Mesothelial cell of epicardium (in vitro differentiated cells): ENCODE measurements at places on chromosomes 7 and 10.
A peak's percentile ranks its signal among the peaks of the same experiment; 100 is the strongest.

DNA sequence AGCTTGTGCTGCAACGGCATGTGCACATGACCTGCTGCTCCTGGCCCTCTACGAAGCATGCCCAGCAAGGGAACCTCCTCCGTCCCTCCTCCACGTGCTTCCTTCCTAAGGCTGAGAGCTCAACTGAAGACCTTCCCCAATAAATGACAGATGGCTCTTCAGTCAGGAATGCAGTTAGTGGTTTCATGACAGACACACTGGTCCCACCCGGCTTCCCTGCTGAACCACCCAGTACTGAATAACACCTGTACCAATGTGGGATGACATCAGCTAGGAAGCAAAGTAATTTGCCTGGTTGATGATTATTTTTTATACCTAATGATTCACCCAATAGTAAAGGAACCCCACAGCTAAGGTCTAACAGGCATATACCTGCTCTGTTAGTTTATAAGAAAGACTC is 69.1 kb downstream of the SCRN1 start:
- no peak for DNase-seq

GRCh38 chr7:35988105-35988504 is 164.9 kb upstream of the EEPD1 start:
- no peak for DNase-seq

DNA sequence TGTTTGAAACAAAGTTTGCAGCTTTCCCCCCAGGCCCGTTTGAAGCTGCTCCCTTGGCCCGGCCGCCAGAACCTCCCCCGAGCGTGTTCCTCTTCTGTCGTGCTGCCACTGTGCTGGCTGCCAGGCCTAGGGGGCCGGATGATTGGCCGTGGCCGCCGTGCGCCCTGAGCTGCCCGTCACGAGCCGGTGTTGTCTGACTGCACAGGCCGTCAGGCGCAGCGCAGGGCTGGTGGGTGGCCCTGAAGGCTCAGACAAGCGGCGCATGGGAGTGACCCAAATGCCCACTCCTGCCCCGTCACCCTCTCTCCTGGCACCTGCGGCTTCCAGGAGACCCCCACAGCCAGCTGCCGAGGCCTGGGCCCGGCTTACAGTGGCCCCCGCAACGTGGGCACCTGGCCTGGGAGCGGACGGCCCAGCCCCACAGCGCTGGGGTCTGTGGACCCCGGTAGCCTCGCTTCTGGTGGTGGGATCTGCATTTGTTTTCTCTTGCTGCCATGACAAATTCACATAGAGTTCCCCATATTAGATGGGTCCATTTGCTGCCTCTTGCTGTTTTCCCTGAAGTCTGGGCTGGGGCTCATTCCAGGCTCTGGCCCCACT is 13.1 kb downstream of the JAKMIP3 start:
- DNase-seq = no peak

DNA sequence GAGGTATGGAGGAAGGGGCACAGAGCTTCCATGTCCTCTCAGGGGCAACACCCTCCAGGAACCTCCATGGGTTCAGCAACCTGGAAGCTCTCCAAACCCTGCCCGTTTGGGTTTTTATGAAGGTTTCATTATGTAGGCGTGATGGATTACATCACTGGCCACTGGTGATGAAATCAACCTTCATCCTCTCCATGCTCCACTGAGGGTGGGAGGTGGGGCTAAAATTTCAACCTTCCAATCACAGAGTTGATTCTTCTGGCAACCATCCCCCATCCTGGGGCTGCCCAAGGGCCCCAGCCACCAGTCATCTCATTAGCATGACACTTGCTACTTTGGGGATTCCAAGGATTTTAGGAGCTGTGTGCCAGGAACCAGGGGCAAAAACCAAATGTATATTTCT is 90.1 kb downstream of the TEX36 start:
- DNase-seq = no peak

- DNase-seq = no peak
Measured at GRCh38 chr7:112930787-112931186, 140.6 kb upstream of the TMEM168 start.

DNA sequence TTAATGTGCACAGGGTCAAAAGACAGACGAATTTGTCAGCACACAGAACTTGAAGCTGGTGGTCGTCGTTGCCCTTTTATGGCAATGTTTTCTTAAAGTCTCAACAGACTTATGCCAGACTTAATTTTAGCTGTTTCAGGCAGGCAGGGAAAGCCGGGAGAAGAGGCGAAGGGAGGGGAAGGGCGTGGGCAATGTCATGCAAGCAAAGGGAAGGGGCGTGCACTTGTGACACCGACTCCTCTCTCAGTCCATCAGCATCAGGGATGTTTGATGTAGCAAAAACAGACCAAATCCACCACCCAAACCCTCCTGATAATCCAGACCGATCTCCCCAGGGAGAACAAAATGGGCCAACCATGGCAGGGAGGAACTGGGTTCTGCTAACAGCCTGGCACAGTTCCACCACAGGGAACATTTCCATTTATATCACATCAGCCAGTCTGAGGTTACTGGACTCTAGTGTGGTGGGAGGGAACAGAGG is 118.1 kb upstream of the RHEB start:
- no peak for DNase-seq

GRCh38 chr10:9508606-9509005 is 1454.1 kb downstream of the GATA3 start:
- DNase-seq = no peak

DNA sequence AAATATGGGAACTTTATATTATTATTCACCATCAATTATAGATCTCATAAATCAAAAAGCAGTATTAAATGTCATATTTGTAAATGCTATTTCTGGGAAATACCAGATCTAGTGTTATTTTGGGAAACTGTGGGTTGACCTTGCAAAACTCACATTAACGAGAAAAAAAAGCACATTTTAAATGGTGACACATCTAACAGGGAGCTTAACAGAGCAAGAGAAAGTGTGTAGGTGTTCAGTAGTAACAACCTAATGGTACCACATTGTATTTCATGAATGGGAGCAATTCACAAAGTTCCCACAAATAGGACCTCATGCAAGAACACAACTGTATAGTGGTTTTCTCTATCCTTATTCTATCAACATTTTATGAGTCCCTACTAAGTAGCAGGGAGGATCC is 26.2 kb upstream of the HDAC9 start:
- no peak for DNase-seq

- DNase-seq = no peak
Measured at GRCh38 chr10:1110674-1111119, 54.5 kb downstream of the WDR37 start.

DNA sequence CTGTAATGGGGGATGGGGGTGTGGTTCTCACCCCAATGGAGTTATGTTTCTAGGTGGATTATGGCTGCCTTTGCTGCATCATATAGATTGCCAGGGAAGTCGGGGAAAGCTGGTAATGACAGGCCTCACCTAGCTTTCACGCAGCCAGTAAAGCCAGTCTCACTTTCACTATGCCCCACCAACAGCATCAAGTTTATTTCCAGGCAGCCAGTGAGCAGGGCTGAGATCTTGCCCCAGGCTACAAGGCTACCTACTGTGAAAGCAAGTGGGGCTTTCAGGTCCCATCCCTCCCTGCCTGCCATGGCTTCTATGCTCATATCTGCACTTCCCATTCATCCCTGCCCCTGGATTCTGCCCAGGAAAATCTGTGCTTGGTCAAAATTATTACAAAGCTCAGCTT is 61.7 kb upstream of the NXPH1 start:
- DNase-seq = no peak

DNA sequence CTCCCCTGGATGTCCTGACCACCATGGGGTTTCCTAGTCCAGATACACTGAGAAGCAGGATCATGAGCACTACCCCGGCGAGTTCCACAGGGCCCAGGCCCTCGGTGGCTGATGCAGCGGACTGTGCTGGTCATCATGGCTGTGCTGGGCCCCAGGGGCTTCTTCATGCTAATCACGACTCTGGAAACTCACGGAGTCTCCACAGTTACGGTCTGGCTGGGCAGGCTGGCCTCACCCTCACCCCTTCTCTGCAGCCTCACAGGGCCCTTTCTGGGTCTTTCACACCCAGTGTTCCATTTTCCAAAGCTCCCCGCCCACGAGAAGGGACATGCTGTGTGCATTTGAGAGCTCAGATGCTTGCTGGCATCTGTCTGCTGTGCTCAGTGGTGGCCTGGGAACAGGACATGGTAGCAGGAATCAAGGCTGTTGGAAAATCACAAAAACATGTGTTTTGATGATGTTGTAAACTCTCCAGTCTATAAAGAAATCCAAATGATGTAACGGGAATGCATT is 119.0 kb downstream of the PTPN20 start:
- peak; percentile 13 for DNase-seq

DNA sequence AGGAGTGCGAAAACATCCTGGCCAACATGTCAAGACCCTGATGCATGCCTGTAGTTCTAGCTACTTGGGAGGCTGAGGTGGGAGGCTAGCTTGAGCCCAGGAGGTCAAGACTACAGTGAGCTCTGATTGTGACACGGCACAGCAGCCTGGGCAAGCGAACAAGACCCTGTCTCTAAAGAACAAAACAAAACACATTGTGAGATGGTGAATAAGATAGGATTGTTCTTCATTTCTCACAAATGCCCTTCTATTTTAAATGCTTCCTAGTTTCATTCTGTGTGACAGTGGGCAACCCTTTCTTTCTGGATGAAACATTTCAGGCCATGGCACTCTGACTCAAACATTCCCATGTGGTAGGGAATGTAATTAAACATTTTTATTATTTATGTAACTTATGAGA is 13.5 kb downstream of the EFCAB10 start:
- DNase-seq = no peak

DNA sequence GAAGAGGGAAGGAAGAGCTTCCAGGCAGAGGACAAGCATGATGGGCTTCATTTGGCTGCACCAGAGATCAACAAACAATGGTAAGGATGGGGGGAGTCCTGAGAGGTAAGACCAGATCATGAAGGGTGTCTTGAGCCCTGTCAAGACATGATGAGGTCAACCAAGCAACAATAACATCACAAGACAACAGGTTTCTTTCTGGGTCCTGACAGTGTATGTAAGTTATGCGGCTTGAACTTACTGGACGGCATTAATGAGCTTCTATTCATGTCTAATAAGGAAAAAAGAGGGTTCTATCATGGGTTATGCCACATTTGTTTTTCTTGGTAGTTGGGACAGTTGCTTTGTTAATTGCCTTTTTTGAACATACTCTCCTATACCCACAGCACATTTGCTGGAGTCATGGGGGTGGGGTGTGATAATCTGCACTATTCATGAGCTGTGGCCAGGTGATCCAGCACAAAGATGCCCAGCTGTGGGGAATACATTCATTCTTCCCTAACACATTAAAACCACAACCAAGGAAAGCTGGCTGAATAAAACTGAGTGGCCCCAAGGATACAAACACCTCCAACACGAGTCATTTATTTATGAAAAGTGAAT is 168.8 kb upstream of the KLF14 start:
- no peak for DNase-seq

- no peak for DNase-seq
Measured at GRCh38 chr7:128681794-128682537, 9.9 kb downstream of the GARIN1A start.

- DNase-seq = no peak
Measured at GRCh38 chr7:112986256-112987031, 100.2 kb downstream of the GPR85 start.

- DNase-seq = no peak
Measured at GRCh38 chr7:16564909-16565426, 38.3 kb downstream of the LRRC72 start.

- DNase-seq = no peak
Measured at GRCh38 chr7:77467408-77467807, 51.3 kb upstream of the GSAP start.

DNA sequence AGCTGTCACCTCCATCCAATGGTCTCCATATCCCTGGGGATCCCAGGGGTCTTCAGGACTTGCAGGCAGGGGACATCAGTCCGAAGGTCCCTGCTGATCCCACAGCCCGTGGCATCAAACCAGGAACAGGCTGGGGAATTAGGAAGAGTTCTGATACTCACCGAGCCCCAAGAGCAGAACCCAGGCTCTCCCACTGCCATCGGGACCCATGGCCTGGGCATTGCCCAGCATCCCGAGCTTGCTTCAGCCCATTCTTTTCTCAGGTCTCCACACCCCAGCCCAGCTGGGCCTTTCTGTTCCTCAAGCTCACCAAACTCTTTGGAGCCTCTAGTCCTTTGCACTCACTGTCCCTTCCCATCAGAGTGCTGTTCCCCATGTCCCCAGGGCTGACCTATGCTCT is 280.9 kb downstream of the GRID1 start:
- no peak for DNase-seq

DNA sequence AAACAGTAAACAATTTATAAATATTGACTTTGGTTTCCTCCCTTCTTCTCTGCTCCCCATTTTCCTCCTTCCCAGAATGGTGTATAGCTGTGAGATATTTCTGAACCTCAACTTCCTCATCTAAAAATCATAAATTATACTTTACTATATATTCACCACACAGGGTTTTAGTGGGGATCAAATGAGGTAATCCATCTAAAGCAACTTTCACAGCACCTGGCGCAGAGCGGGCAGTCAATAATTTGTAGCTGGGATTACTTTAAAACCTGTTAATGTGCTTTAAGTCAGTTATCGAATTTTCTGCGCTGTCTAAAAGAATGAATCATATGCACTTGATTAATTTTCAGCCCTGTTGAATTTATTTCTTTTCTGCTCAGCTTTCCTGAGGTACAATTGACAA is 172.7 kb downstream of the PTEN start:
- DNase-seq = no peak

DNA sequence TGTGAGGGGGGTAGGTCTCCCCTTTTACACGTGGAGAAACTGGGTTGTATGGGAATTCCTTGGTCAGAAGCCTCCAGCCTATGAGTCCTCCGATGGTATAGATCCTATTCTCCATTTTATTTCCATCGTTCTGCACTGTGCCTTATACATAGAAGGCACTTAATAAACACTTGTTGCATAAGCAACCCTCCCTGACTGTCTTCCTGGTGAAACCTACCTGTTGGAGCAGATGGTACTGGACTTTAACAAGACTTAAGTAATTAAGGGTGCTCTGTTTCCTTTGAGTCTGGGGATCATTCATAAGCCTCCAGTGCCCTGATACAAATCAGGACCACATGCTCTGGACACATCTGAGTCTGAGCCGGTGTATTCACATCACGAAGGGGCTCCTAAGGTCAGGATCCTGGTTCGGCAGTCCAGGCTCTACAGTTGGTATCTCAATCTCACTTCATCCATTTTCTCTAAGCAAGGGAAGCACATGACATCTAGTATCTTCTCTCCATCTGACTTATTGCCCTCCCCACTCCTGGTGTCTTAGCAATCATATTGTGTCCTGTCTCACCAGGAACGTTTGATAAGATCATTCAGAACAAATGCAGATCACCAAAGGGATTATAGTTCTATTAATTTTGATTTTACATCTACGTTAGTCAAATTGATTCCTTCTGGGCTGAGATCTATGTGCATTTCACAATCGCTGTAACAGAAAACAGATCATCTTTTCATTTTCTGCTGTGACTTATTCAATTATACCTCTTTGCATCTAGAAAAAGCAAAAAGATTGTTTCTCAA is 22.8 kb upstream of the EZH2 start:
- DNase-seq = no peak

- no peak for DNase-seq
Measured at GRCh38 chr7:133360201-133360600, 107.3 kb downstream of the EXOC4 start.
